SW 1271 (cell line): ENCODE measurements at places on chromosomes 11 and 22.

DNA sequence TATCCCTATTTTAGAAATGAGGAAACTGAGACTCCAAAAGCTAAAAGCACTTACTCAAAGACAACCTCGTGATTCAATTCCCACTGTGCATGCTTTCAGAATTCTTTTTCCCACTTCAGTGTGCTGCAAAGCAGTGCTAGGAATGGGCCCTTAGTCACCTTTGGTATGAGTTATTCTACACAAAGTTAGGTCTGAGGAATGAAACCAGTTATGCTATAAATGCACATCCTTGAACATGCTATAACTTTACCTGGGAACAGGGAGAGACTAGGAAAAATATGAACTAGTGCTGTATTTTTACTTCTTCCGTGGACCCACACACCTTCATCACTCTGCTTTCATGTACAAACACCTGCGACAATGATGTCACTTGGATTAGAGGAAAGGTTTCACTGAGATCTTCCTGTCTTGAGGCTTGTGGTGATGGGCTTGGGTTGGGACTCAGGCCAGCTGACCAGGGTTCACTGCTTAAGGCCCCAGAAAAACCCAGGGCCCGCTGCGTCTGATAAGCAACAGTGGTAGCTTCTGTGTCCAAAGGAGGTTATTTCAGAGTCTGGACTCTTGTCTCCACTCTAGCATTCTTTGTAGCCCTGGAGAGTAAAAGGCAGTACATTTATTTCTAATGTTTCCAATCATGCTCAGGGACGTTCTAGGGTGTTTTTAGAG is 81.6 kb downstream of the ZC3H12C start:
- no peak for DNase-seq

DNA sequence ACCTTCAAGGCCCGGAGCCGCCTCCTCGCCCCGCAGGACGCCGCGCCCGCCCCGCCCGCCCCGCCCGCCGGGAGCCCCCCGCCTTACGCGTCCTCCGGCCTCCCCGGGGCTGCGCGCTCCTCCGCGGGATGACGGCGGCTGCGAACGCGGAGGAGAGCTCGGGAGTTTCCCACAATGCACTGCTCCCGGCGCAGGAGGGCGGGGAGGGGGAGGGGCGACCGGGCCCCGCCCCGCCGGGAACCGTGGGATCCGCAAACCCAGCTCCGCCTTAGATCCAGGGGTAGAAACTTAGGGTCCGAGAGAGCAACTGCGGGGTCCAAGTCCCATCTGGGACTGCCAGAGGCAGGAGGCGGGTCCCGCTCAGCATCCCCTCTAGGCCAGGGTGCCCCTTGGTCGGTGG is at the start of gene CEND1:
Gene CEND1 (minus strand): TSS at position 148 of the 400 bp plus-strand sequence. CDS start 1,514 bp downstream, outside the sequence.
- DNase-seq, result peak; percentile 14

- DNase-seq, result no peak
Measured at GRCh38 chr11:17528906-17529843, 15.0 kb downstream of the USH1C start.

GRCh38 chr22:43498856-43499253 is 87.0 kb downstream of the MPPED1 start:
- no peak for DNase-seq

DNA sequence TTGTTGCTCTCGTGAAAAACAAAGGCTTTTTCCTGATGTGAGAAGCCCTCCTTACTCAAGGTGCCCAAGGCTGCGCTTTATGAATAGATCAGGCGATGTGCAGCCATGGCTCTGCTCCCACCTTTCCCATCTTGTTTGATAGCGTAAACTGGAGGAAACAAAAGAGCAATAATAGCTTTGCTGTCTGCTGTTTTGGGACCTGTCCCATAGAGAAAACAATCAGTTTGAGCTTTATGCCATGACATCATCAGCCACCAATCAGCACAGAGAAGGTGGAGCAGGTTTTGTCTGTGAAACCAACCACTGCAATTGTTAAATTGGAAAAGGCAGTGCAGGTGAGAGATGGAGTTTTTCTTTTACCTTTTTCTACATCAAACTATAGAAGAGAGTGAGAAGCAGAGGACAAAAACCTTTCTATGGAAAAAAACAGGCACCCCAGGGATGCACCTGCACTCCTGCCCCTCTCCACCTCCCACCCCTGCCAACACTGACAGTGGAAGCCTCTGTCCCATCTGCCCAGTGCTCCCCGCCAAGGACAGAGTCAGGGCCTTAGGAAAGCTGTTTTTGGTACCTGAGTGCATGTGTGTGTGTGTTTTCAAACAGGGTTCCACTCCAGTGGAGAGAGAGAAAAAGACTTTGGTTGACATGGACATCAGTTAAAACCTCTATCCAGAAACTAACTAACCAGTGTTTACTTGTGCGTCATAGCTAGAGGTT is 80.7 kb downstream of the MICAL3 start:
- DNase-seq, result no peak

- DNase-seq, result no peak
Measured at GRCh38 chr11:6625156-6625831, 6.1 kb upstream of the TPP1 start.

GRCh38 chr11:70080763-70081162 is 2.6 kb downstream of the ANO1 start:
- no peak for DNase-seq

DNA sequence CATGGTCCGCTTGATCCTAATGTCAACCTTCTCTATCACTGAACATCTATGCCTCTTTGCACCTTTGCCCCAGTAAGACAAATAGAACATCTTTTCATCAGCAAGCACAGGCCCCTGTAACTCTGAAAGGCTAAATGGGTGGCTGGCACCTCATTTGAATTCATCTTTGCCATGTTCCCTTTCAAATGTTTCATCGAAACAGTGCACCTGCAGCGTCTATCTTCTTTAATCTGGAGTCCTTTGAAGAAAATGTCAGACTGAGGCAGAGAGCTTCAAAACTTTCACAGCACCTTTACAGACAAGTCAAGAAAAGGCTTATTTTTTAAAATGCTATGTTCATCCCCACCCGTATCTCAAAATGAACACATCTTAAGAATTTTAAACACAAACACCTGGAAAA is 3.4 kb downstream of the MPPED2 start:
- no peak for DNase-seq

GRCh38 chr11:2844116-2844842 is 41.3 kb downstream of the CDKN1C start:
- no peak for DNase-seq

- no peak for DNase-seq
Measured at GRCh38 chr11:69367211-69367964, 73.4 kb downstream of the MYEOV start.

DNA sequence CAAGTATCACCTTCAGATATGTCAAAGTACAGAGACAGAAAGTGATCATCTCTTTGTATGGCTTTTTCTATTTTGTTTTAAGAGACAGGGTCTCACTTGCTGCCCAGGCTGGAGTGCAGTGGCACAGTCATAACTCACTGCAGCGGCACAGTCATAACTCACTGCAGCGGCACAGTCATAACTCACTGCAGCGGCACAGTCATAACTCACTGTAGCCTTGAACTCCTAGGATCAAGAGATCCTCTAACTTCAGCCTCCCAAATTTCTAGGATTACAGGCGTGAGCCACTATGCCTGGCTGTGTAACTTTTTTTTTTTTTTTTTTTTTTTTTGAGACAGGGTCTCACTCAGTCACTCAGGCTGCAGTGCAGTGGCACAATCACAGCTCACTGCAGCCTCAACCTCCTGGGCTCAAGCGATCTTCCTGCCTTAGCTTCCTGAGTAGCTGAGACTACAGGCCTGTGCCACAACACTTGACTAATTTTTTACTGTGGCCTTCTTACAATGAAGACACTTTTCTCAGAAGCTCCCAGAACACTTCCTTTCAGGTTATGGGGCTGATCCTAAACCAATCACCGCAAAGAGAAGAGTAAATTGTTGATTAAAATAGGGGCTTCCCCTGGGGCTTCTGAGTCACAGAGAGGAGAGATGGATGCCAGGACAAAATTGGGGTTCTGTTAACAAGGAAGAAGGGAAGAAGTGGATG is 9.0 kb upstream of the HIKESHI start:
- no peak for DNase-seq

GRCh38 chr11:32172848-32173834 is 82.3 kb downstream of the RCN1 start:
- DNase-seq, result peak; percentile 6

GRCh38 chr11:2929950-2930703 is 907 bp upstream of the PHLDA2 start:
- no peak for DNase-seq

- no peak for DNase-seq
Measured at GRCh38 chr22:39543095-39543494, 10.5 kb upstream of the RPS19BP1 start.

- DNase-seq, result no peak
Measured at GRCh38 chr11:130211781-130212401, 52.3 kb downstream of the ST14 start.

- DNase-seq, result no peak
Measured at GRCh38 chr11:119888119-119888518, 159.1 kb upstream of the NECTIN1 start.
